Right lung (tissue), 10 donors: ENCODE measurements at places on chromosomes 13 and 19. TPM values are rescaled to one million over a fixed set of nuclear protein-coding genes. Genes with fewer than 3 reads are reported as not detected.

Gene ANGPTL8
- polyA plus RNA-seq = 0.75 TPM

Gene CAMSAP3
- 7.8 TPM for polyA plus RNA-seq

Gene CEACAM8
- polyA plus RNA-seq = 0.45 TPM

Gene LRRC63
- 0.43 TPM for polyA plus RNA-seq

Gene NOVA2
- polyA plus RNA-seq = 9.7 TPM

GRCh38 chr13:90954605-90955195 lies 392.8 kb upstream of the MIR17HG start:
- DNase-seq = no peak

- DNase-seq = no peak
Measured at GRCh38 chr13:94033098-94033497, 446.4 kb downstream of the DCT start.

- DNase-seq = no peak
Measured at GRCh38 chr19:14120497-14120780, 2.9 kb upstream of the PRKACA start.

DNA sequence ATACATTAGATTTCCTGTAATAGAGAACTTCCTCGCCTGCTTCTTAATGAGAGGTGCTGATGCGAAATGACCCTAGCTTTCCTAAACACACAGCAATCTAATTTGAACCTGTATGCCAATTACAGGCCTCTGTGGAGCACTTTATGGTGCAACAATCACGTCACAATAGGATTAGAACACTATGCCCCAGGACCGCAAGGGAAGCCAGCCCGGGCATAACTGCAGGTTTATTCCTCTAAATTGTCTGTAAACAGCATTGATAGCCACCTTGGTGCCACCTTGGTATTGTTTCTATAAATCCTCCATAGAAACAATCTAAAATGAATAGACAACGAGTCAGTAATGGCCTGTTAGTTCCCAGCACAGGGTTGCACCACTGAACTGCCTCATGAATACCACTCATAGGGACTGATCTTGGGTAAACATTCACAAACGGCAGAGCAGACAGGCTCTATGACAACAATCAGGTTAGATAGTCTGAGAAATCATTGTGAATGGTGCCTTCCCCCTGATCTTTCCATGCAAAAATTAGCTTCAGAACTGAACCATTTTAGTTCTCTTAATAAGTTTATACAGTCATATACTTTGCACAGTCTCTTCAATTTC lies 182.5 kb upstream of the OBI1 start:
- DNase-seq = no peak

DNA sequence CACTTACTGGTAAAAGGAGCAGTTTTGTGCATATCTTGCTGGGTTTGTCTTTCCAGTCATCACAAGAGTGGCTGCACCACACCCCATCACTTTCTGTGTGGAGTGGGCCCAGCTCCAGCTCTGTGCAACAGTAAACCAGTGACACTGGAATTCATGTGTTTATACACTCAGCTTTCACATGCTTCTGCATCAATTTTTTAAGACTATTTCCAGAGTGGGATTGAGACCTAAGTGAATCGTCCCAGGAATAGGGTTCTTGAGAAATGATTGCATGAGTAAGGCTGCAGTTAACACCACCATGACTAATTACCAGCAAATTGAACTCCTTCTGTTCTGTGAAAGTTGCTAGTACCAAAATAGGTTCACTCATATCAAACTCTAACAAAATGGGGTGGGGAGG lies 5.3 kb upstream of the CFAP97D2 start:
- no peak for DNase-seq

DNA sequence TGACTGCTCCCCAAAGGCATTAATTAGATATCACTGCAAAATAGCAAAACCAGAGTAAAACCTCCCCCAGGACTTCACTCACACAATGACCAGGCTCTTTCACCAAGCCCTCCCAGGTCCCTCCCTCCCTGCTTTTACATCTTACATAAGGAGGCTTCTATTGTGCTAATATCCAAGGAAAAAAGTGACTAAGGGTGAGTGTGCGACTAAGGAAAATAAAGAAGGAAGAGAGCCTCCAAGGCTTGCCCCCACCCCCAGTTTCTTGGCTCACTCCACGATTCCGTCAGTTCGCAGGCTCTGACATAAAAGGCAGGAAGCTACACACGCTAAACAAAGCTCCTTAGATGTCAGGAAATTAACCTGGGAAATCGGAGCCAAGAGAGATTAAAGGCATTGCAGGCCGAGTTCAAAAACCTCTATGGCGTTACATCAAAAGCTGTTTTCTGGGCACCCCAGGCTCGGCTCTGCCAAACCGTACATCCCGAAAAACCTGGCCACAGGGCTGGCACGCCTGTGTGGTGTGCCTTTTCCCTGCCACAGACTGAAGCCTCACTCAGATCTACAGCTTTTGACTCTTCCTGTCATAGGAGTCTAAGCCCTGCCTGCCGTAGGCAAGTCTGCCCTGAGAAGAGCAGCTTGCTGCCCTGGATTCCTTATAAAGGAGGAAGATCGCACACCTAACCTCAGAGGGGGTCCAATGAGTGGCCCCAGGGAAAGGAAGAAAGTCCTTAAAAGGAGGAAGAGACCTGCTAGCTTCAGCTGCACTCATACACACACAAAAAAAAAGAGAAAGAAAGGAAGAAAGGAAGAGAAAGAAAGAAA lies 67.0 kb upstream of the SERP2 start:
- peak; percentile 64 for DNase-seq

DNA sequence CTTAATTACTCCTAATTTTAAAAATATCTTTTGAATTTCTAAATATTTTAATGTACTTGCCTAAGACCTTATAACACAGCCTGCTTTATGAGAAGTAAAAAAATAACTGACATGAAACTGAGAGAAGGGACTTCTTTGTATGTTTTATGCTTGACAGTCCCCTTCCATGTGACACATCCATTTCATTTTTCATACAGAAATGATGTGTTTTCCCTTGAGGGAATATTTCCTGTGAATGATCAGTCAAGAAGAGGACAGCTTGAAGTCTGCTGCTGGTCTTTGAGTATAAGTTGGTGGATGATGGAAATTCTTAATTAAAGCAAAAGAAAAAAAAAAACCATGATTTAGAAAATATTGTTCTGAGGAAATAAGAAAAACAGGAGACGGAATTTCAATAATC lies 230.4 kb upstream of the KLHL1 start:
- DNase-seq = no peak
